NCI-H524 (cell line): ENCODE measurements at places on chromosomes 1 and 21.

- DNase-seq, result peak; percentile 10
Observed at GRCh38 chr1:150234566-150235293, 1.2 kb downstream of the ANP32E start.

DNA sequence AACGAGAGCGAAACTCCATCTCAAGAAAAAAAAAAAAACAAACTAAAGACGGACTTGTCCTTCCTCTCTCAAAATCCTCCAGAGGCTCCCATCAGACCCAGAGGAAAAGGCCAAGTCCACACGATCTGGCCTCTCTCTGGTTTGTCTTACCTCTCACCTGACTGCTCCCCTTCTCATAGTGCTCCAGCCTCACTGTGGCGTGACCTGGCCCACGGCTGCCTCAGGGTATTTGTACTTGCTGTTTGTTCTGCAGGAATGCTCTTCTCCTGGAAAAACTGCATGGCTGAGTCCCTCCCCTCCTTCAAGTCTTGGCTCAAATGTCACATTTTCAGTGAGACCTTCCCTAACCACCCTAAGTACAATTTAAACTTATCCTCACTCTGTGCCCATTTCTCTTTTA lies 8.0 kb upstream of the BRWD1 start:
- DNase-seq, result no peak

GRCh38 chr1:156643778-156644092 lies 1.8 kb downstream of the BCAN start:
- DNase-seq, result no peak

GRCh38 chr21:34592120-34592955 lies 22.6 kb downstream of the RCAN1 start:
- no peak for DNase-seq

DNA sequence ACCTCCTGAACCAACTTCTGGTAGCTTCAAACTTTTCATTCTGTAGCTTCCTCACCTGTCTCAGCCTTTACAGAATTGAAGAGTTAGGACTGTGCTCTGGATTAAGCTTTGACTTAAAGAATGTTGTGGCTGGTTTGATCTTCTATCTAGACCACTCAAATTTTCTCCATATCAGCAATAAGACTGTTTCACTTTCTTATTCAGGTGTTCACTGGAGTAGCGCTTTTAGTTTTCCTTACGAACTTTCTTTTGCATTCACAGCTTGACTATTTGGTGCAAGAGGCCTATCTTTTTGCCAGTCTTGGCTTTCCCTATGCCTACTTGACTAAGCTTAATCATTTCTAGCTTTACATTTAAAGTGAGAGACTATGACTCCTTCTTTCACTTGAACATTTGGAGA lies 31.5 kb downstream of the FGGY start:
- no peak for DNase-seq

GRCh38 chr1:109732390-109732881 lies 8.4 kb downstream of the GSTM3 start:
- DNase-seq, result no peak

DNA sequence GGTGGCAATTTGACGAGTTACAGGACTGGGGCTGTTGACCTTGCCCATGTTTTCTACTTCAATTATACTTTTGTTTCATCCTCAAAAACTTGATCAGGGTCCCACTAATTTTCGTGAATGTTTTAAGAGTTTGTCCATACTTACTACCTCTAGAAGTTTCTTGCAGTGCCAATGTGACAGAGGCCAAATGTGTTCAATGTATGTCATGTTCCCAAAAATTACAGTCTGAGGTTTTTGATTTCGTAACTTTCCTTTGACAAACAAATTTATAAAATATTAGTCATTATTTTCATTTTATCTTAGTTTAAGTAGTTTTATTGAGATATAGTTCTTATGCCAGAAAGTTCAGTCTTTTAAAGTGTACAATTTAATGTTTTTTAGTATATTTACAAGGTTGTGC lies 15.3 kb downstream of the VPS13D start:
- DNase-seq, result no peak

- DNase-seq, result peak; percentile 2
Observed at GRCh38 chr1:5949085-5949760, 43.0 kb downstream of the NPHP4 start.
